Activated CD8-positive, alpha-beta memory T cell treated with anti-CD3 and anti-CD28 coated beads for 24 hours (primary cell): ENCODE measurements at places on chromosomes 13 and 19.

GRCh38 chr19:16139752-16140151 lies 3.7 kb upstream of the HSH2D start:
- DNase-seq: no peak

DNA sequence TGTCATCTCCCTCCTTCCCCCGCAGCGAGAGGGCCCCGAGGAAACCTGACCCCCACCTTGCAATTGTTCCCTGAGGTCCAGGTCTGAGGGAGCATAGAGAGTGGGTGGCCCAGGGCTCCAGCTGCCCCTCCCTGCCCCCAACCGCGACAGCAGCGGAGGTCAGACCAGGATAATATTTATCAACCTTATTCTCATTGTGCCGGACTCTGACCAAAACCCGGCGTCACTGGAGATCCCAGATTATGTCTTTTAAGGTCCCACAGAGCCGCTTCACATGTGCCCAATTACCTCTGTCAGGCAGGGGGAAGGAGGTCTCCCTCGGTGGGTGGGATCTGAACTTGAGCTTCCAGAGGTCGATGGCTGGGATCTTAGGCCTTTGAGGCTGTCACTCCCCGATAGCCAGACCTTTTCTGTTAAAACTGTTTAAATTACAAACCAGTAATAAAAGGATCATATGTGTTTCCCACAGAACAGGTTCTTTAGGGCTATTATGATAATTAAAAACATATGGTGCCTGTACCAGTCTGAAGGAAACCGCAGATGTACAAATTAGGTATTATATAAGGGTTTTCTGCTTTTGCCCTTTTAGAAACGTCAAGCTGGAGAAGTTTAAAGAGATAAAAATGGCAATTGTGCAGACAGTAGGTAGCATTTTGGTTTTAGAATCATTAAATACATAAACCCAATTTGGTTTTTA lies 195.5 kb downstream of the ZNF536 start:
- no peak for DNase-seq

DNA sequence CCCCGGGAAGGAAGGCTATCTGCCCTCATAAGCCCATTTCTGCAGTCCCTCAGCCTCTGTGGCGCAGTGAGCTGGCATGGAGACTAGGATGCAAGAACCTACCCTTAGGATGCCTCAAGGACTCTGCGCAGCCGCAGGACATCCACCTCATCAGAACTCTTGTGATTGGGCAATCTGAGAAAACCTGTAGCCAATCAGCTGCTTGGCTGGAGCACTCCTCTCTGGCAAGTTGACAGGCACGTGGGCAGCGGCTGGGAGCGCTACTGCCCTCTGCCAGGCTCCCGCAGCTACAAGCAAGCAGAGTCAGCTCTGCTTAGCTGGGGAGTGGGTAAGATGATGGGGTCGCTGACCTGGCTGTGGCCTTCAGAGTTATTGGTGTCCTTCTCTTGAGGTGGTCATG lies 1.5 kb upstream of the ECSIT start:
- no peak for DNase-seq

DNA sequence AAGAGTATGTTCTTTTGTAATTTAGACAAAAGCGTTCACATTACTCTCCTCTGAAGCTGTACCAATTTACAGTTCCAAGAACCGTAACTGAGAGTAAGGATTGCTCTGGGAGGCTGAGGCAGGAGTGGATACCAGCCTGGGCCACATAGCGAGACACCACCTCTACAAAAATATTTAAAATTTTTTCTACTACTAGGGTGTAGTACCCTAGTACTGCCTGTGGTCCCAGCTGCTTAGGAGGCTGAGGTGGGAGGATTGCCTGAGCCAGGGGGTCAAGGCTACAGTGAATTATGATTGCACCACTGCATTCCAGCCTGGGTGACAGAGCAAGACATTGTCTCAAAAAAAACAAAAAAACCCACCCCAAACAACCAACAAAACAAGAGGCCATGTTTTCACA lies 12.1 kb upstream of the CYP2A6 start:
- no peak for DNase-seq

DNA sequence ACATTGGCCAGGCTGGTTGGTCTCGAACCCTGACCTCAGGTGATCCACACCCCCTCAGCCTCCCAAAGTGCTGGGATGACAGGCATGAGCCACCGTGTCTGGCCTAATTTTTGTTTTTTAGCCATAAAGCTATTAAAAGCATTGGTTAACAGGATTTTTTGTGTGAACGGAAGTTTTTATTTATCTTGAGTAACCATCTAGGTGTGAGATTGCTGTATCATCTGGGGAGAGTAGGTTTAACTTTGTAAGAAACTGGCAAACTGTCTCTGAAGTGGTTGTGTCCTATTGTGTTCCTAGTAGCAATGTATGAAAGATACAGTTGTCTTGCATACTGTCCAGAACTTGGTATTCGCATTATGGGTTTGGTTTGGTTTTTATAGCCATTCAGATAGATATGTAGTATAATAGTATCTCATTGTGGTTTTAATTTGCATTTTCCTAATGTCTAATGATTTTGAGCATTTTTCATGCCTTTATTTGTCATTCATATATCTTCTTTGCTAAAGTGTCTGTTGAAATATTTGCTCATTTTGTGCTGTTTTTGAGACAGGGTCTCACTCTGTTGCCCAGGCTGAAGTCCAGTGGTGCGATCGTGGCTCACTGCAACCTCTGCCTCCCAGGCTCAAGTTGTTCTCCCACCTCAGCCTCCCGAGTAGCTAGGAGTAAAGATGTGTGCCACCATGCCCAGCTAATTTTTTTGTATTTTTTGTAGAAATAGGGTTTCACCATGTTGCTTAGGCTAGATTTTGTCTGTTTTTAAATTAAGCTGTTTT lies 13.5 kb upstream of the PLEKHF1 start:
- DNase-seq: no peak

DNA sequence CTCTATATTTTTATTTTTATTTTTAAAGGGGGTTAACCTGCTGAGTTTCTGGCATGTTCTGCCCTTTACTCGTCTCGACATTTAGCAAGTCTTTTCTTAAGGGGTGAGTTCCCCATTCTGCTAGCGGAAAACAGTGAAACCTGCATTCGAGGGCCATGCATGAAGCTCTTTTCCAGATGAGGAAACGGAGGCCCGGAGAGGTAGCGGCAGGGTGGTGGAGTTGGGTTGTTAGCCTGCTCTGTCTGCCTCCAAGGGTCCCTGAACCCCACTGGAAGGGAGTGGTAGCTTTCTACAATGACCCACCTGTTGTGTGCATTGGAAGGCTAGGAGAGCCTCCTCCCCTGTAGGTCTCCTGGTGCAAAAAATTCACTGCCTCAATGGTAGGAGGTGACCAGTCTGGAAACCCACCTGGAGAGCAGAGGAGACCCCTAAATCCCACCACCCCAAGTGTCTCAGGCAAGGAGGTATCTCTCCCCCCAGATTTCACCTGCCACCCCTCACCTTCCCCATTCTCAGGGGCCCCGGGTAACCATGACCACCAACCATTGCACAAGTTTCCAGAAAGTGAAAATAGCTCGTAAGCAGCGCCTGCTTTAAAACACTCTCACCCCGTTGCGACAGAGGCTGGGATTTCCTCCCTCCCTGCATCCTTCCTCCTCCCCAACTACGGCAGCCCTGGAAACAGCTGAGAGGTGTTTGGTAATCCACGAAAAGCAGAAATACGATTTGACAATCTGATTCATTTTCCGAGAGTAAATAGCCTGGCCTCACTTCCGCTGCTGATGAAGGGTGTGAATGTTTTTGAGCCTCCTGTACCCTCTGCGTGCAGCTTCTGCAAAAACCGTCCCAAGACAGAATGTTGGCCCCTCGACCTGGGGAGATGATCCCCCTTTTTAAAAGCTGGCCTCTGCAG lies 3.5 kb downstream of the KLF2 start:
- DNase-seq: peak; percentile 70
